Transverse colon (tissue), 4 donors: ENCODE measurements at places on chromosomes 4 and X. TPM values are rescaled to one million over a fixed set of nuclear protein-coding genes. Genes with fewer than 3 reads are reported as not detected.

- no peak for DNase-seq
Measured at GRCh38 chr4:38004062-38004461, 43.9 kb downstream of the PTTG2 start.

Gene DDX53
- not detected for total RNA-seq

- DNase-seq, result no peak
Measured at GRCh38 chr4:31374256-31374960, 654.2 kb downstream of the PCDH7 start.

DNA sequence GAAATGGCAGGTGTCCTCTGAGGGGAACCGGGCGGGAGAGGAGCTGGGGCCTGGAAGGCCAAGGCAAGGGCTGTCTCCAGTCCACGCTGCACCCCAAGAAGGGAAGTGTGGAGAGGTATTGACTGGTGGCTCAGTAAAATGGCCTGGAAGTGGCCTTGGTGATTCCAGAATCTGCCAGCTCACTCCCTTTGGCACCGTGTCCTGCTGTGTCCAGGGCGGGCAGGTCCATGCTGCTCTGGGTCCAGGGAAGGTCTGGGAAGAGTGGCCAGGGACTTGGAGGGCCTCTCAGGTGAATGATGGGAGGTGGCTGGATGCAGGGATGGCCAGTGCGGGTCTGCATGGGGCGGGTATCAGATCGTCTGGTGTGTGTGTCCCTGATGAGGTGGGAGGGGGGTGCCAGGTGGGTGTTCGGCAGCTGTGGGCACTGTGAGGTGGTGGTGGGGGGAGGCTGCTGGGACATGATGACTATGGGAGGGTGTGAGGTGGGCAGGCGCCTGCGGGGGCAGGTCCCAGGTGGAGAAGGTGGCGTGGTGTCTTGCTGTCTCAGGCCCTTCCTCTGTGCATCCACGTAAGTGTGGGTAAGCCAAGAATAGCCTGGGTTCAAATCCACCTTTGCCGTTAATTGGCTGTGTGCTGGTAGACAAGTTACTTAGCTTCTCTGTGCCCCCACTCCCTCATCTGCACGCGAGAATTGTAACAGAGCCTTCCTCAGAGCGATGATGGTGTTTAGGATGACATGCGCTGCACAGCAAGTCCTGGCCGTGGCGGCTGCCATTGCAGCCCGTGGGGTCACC, 17.7 kb downstream of the RGS12 start:
- DNase-seq, result no peak

Gene KLF8
- total RNA-seq, result 5.6 TPM

DNA sequence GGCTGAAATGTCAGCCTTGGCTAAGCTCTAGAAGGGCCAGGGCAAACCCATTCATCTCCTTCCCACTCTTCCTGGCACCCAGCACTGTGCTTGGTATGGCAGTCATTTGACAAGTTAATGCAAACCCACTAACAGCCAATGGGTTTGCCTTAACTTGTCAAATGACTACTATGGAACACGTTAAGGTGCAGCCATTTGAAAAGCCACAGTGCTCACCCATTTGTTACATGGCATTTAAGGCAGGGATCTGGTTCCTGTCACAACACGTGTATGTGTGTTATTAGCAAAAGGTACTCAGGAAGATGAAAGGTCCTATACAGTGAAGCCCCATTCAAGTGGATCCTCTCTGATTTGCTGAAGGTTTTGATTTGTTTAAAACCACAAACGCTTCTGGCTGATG, 7.2 kb downstream of the CRMP1 start:
- no peak for DNase-seq

DNA sequence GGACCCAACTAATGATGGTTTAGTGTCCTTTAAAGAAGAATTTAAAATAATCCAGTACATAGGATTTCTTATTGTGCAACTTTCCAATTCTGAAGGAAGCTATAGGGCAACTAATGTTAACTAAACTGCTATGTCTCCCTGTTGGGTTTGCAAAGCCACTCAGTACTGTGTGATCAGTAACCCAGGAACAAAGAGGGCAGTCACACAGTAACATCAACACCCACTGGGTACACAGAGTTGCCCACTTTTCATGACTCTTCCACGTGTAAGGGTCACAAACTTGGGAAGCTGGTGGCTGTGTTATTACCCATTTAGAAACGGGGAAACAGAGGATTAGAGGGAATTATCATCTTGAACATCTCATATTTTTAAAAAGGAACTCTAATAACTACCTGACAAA, 555.0 kb upstream of the DIPK2B start:
- DNase-seq, result no peak

GRCh38 chrX:51144828-51145442, 187.7 kb upstream of the NUDT10 start:
- DNase-seq, result no peak

- DNase-seq, result no peak
Measured at GRCh38 chrX:150035531-150035930, 97.2 kb upstream of the EOLA2 start.

Gene ENPEP
- 0.80 TPM for total RNA-seq

GRCh38 chrX:25020391-25020904, 4.7 kb upstream of the ARX start:
- DNase-seq, result no peak

GRCh38 chr4:55121246-55121645, 4.1 kb downstream of the KDR start:
- DNase-seq, result no peak

DNA sequence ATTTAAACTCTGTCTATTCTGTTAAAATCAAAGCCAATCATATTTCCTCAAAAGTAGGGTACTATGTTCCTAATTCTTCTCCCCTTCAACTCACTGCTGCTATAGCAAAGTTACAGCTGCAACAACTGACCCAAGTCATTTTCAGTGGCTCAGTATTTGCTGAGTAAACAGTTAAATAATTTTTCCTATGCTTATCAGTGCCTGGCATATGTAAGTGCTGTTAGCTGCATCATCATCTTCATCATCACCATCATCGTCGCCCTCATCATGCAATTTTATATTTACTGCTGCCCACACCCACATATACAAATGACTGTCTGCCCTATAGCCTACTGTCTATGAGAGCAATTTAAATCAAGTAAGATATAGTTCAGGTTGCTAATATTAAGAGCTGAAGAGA, 21.9 kb downstream of the COQ2 start:
- DNase-seq, result no peak

DNA sequence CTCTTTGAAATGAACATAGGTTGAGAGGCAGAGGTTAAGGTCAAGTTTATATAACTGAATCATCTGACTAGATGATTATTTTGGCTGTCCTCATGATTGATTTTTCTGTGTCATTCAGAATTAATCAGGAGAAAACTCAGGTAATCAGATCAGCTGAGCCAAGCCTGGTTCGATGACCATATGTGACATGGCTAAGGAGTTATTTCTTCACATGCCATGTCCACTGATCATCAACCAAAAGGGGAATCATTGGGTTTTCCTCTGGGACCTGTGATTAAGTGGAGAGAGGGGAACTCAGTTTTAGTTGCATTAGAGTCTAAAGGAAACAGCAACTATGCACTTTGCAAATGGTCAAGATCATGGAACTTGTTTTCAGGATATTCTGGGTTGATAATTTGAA, 20.3 kb upstream of the PACRGL start:
- no peak for DNase-seq

DNA sequence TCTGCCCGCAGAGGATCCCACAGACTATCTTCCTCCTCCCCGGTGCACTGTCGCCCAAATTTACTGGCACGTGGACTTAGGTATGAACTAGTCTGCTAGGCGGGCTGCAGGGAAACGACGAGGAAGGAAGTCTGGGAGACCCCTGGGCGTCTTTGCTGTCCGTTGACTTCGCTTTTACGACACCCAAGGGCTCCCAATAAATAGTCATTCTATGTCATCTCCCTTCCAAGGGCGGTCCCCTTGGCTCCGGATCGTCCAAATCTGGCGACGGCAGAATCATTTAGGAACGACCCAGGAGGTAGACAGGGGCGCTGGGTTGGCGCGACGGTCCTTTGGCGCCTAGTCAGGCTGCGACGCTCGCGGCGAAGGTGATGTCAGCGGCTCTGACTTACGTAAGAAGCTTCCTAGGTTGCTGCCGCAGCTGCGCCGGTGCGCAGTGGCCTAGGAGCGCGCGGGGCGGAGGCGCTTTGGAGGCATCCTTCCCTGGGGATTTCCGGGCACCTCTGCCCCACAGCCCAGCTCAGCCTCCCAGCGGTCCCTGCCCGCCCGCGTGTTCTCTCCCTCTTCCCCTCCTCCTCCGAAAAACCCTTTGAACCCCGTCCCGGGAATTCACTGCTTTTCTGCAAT, 2.2 kb downstream of the NHS start:
- DNase-seq, result peak; percentile 51

Gene TMSB15C
- total RNA-seq, result 2.2 TPM

Gene GAB3
- 0.37 TPM for total RNA-seq

DNA sequence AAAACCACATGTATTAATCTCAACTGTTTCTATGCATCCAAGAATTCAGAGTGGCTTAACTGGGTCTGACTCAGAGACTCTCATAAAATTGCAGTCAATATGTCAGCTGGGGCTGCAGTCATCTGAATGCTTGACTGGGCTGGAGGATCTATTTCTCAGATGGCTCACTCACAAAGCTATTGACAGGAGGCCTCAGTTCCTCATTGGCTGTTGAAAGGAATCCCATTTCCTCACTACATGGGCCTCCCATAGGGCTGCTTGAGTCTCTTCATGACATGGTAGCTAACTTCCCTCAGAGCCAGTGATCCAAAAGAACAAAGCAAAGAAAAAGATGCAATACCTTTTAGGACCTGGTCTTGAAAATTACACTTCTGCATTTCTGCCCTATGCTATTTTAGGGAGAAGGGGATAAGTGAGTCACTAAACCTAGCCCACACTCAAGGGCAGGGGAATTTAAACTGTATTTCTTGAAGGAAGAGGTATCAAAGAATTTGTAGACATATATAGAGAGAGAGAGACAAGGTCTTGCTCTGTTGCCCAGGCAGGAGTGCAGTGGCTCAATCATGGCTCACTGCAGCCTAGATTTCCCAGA, 9.8 kb downstream of the SCFD2 start:
- DNase-seq, result no peak

DNA sequence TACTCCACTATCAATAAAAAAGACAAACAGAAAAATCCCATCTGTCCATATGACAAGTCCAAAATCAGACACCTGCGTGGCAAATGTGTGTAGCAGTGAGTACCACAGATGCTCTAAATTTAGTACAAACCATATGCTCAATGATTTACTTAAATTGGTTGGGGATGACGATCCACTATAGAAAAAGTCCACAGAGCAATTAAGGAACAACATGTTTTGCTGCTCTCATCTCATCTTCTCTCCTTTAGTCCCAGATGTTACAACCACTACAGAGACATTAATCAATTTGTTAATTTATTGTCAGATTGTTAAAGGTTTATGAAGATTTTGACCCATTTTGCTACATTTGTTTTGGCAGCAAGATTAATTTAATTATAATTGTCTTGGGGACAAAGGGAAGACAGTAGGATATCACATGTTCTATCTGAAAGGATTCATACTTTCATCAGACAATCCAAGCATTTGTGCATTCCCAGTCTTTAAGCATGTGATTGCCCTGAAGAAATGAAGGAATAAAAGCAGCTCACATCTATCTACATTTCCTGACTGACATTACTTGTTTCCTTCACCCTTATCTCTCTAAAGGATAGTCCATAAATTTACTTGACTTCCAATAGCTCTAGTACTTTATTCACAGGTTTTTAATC, 2268.1 kb downstream of the PCDH7 start:
- no peak for DNase-seq

- no peak for DNase-seq
Measured at GRCh38 chrX:103539695-103540094, 20.4 kb upstream of the RAB40A start.

Gene NAT8L
- total RNA-seq, result 1.9 TPM

Gene NXF2
- total RNA-seq, result not detected

GRCh38 chr4:32025851-32026459, 1305.8 kb downstream of the PCDH7 start:
- DNase-seq, result peak; percentile 35

Gene OPRPN
- not detected for total RNA-seq

Gene FAM47E
- 0.20 TPM for total RNA-seq

DNA sequence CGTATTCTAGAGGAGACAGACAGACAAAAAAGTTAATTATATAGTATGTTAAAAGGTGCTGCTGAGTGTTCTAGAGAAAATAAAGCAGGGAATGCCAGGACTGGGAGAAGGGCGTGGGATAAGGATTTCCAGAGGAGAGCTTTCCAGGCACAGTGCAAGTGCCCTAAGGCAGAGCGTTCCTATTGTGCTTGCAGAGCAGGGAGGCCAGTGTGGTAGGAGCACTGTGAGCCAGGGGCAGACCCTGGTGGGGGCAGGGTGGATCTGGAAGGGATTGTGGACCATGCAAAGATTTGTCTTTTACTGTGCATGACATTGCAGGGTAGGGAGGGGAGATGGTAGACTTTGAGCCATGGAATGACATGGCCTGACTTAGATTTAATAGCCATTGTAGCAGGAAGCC, 25.8 kb downstream of the EXOC1 start:
- no peak for DNase-seq

DNA sequence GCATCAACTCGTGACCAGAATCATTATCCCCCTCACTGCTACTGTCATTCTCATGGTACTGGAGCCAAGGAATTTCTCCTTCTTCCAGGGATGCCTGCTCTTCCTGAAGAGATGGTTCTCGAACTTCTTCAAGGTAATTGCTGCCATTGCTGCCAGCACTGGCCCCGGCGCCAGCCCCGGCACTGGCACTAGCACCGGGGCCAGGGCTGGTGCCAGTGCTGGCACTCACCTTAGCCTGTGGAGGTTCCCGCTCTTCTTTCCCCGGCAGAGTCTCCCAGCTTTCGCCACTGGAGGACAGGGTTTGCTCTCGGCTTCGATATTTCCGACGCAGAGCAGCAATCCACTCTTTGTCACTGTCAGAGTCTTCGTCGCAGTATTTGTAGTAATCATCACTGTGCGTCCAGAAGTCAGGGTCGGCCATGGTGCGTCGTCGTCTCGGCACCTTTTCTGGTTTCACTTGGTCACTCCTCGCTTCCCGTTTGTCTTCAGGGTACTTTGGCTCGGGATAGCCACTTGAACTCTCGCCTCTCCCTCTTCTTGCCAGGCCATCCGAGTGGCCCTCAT, 3.4 kb downstream of the PJA1 start:
- DNase-seq, result no peak

GRCh38 chrX:100743009-100743607, 11.2 kb upstream of the SYTL4 start:
- DNase-seq, result no peak

GRCh38 chrX:68823413-68824151, 5.2 kb upstream of the EFNB1 start:
- no peak for DNase-seq

GRCh38 chr4:43048570-43048969, 156.1 kb downstream of the GRXCR1 start:
- DNase-seq, result no peak

Gene PGAM4
- not detected for total RNA-seq

Gene GPR143
- total RNA-seq, result 1.1 TPM

DNA sequence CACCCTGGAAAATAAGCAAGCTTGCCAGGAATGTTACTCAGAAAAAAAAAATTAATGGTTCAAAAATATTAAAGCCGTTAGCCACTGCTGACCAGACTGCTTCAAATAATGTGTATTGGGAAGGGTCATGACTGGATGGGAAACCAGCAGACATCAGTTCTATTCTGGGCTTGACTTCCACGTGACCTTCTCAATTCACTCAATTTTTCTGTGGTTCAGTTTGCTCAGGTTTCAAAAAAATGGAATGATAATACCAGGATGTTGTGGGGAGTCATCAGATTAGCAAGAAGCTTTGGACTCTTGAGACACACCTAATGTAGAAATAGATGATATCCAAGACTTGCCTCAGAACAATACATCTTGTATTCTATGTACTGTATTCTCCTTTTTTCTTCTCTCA, 541.9 kb upstream of the BOD1L1 start:
- no peak for DNase-seq
